Stimulated activated CD8-positive, alpha-beta memory T cell treated with anti-CD3 and anti-CD28 coated beads, Interleukin-2, amount 100 ng/mL, for 48 hours (primary cell): ENCODE measurements at places on chromosomes 7 and 10.

DNA sequence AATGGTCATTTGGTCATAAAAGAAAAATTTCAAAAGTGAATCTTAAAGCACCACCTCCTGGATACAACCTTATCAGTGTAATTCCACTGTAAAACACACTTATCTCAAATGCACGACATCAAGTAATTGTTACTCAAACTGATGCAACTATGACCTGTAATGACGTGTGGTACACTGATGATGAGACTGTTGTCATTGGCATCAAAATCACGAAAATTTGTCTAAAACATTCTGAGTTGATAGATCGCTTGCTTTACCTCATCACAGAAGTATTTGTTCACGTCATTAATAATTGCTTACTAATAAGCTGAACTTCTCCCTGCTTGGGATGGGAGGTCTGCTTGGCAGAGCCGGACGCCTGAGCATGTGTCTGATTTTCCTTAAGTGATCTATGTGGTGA lies 221.8 kb upstream of the KLF6 start:
- DNase-seq = no peak

- DNase-seq = peak; percentile 22
These were observed 772 bp downstream of the SGMS1 start for GRCh38 chr10:50622706-50623662.

DNA sequence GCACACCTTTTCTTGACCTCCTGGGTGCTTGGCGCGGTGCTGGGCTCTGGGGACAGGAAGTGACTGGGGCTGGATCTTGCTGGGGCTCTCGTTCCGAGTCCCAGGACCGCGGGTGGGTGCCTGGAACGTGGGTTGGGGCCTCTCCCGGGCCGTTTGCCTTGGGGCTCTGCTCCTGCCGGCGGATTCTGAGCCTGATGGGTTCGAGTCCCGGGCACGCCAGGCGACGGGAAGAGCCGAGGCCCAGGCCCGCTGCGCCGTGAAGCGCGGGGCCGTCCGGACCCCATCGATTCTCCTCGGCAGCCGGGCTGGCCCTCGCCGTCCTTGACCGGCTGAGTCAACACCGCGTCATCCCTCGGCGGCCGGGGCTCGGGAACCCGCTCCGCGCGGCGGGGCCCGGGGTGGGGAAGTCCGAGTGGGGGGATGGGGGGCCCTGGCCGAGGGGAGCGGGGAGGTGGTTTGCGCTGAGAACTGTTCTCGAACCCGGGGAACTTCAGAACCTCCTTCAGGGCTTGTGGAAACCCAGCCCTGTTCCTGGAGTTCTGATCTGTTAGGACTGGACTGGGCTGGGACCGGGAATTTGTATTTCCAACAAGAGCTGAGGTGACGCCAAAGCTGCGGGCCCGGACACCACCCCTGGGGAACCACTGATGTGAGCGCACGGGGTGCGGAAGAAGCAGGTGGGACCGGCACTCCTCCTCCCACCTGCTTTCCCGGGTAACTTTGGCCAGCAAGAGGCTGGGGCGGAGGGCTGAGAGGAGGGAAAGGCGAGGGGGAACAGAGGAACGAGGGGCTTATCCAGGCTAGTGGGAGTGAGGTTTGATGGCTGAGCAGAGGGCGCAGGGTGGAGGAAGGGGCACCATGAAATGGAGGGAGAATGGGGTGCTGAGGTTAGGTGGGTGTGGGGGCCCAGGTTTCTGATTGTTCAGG lies 6.2 kb downstream of the HHEX start:
- DNase-seq = no peak

DNA sequence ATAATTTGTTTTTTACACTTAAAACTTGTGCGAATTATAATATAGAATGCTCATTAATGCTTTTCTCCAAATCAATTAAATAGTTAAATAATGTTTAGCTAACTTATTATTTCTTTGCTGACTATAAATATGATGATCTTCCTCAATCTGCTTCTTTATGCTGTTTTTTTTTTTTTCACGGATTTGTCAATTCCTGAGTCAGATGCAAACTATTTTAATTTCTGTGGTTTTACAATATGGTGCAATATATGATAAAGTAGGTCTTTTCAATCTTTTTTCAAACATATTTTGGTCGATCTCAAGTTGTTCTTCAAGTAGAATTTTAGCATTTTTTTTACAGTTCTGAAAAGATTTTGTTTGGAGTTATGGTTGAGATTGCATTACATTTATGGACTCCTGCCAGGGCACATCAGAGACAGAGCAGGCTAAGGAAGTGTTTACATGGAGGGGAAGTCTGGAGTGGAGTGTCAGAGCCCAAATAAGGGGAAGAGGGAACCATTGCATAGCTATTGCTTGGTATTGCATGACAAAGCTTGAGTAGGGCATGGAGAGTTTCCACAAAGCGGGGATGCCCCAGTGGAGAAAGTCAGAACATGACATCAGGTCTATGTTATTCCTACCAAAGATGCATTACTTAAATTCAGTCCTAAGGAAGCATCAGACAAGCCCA lies 204.4 kb downstream of the OTUD1 start:
- DNase-seq = no peak

GRCh38 chr7:142739923-142740492 lies 9.3 kb upstream of the PRSS1 start:
- DNase-seq = no peak

- no peak for DNase-seq
These were observed 116.0 kb downstream of the GRK5 start for GRCh38 chr10:119323085-119324016.

DNA sequence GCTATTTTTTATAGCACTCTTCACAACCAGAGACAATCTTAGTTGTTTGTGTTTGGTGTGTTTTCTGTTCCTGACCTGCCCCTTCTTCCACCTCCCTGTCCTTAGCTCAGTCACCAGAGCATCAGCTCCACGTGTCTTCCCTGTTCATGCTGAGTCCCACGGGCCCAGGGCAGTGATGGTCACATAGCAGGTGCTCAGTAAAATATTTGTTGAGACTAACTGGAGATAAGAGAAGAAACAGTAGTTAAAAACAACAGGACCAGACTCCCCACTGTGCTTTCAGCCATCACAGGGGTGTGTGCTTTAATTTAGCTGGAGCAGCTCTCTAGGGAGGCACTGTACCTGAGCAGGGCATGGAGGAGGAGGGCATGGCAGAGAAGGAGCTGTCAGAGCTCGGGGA lies 307.3 kb upstream of the ZNF32 start:
- no peak for DNase-seq

DNA sequence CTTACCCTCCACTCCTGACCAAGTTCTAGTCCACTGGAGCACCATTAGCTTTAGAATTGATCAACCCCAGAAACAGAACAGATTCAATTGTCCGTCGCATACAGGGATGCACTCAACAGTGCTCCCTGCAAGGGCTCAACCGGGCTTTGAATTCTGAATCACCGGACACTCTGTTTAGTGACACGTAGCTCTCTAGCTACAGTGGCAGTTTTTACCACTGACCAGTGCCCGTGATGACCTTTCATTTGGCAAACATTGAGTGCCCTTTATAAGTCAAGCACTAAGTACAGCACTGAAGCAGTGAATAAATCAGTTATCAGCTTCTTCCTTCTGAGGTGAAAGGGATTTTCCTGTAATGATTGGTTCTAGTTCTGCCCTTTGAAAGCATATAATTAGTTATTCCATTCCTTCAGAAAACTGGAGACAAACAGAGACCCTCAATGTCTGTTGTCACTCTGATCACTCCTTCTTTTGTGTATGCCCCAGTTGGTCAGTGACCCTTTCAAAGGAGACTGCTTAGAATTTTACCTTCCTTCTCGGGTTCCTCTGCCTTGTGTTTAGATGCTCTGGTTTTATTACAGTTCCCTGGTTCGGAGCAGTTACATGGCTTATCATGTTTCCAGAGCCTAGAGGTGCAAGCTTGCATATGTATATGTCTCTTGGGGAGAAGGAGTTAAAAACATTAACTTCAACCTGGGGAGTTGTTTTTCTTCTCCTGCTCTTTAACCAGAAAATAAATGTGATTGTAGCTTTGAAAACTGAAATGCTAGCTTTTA lies 68.9 kb downstream of the ZNF365 start:
- DNase-seq = no peak

DNA sequence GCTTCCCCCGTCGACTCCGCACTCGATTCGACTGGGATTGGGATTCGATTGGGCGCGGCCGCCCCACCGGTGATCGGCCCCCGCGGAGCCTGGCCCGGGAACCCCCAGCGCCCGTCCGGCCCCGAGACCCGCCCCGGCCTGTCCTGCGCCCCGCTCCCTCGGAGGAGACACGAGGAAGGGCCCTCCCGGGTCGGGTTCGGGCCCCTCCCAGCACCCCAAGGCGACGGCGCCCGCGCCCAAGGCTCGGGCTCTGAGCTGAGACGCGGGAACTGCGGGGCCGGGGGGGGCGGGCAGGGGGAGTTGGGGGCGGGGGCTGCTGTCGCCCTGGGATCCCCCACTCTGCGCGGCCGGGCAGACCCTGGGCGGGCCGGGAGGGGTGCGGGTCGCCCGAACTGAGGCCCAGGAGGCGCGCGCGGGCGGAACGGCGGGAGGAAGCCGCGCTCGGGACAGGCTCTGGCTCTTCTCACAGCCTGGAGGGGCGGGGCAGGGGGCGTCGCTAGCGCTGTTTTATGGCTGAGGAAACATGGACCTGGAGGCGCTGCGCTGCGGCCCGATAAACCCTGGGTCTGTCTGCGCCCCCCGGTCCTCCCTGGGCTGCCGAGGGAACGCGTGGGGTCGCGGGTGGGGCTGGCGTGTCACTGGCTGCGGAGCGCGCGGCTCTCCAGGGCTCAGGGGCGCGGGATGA lies 1.7 kb upstream of the NKX6-2 start:
- no peak for DNase-seq

DNA sequence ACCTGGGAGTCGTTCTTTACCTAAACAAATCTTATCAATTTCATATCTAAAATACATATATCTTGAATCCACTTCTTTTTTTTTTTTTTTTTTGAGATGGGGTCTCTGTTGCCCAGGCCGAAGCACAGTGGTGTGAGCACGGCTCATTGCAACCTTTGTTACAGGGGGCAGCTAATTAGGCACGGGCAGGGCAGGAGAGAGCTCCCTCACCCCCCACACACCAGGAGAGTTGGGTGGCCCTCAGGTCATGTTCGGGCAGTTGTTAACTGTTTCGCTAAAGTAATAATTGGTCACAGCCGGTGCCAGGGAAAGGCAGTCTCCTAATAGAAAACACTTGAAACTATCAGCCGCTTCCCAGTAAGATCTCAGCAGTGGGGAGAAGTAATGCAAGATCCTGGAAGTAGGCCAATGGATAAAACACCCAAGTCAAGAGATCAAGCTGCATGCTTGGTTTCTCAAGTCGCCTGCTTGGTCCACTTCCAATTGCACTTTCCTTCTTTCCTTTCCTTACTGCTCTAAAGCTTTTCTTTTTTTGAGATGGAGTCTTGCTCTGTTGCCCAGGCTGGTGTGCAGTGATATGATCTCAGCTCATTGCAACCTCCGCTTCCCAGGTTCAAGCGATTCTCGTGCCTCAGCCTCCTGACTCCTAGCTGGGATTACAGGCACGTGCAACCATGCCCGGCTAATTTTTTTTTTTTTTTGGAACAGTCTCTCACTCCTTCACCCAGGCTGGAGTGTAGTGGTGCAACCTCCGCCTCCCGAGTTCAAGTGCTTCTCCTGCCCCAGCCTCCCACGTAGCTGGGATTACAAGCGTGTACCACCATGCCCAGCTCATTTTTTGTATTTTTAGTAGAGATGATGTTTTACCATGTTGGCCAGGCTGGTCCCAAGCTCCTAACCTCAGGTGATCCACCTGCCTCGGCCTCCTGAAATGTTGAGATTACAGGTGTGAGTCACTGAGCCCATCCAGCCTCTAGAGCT lies 21.3 kb upstream of the EFCAB10 start:
- no peak for DNase-seq

- DNase-seq = no peak
These were observed 609.6 kb downstream of the KCNMA1 start for GRCh38 chr10:77028042-77028441.

- DNase-seq = no peak
These were observed 15.5 kb downstream of the MSRB2 start for GRCh38 chr10:23110722-23111516.

DNA sequence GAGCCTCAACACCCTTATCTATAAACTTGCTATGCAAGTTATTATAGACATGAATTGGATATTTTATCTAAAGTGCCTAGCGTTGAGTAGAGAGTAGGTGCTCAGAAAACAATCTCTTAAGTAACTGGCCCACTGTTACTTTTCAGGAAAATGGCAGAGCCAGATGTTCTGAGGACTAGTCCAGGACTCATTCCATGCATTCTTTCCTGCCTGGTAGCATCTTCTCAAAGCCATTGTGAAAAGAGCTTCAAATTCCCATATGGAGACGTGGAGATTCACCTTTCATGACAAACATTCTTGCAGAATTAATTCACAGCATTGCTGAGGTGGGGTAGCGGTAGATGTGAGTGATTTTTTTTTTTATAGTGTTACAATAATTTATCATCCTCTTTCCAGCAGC lies 35.9 kb upstream of the ITPRID1 start:
- no peak for DNase-seq

GRCh38 chr7:112855227-112855626 lies 65.0 kb upstream of the TMEM168 start:
- no peak for DNase-seq

- DNase-seq = no peak
These were observed 575.6 kb downstream of the ARL4A start for GRCh38 chr7:13262929-13263530.

- no peak for DNase-seq
These were observed 69.3 kb downstream of the CSTF2T start for GRCh38 chr10:51629934-51630639.

GRCh38 chr10:12788277-12788676 lies 213.2 kb downstream of the CCDC3 start:
- DNase-seq = no peak

- no peak for DNase-seq
These were observed 523.3 kb downstream of the KCNMA1 start for GRCh38 chr10:77114181-77114821.

DNA sequence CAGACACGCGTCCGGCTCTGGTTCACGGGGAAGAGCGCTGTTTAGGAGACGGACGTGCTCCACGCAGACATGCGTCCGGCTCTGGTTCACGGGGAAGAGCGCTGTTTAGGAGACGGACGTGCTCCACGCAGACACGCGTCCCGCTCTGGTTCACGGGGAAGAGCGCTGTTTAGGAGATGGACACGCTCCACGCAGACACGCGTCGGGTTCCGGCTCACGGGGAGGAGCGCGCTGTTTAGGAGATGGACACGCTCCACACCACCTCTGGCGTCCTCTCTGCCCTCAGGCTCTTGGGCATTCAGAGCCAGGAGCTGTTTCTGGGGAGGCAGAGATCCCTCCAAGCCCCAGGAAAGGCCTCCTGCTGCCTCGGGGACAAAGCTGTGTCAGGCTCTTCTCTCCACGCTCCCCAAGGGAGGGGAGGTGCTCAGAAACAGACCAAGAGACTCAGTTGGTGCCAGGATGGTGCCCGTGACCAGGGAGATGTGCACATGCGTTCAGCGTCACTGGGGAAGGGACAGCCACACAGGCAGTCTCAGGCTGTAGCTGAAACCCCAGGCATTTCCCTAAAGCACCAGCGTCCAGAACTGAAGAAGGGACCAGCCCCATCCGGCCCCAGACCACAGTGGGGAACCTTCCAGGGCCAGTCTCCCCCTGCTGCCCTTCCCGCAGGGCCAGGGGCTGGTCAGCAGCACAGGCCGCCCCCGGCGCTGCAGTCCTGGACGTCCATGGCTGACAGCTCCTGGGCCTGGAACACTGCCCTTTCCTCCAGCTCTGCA lies 175.6 kb downstream of the ELFN1 start:
- DNase-seq = no peak

GRCh38 chr7:154584352-154585252 lies 418.3 kb downstream of the PAXIP1 start:
- DNase-seq = no peak
